ENCODE measurements at places on chromosomes 11 and 22. TPM values are rescaled to one million over a fixed set of nuclear protein-coding genes. Genes with fewer than 3 reads are reported as not detected.

- no peaks in the 10 kb centered on the region for H3K27me3 ChIP-seq
- H3K4me1 ChIP-seq, result peaks cover 8% of the 10 kb centered on the region
- DNase-seq, result no peak
- no peak overlapping the region for H3K4me3 ChIP-seq
These were observed 248.5 kb downstream of the ETS1 start for GRCh38 chr11:128338811-128339210.

- H3K4me3 ChIP-seq, result no peak overlapping the region
- no peak overlapping the region for H3K27ac ChIP-seq
- H3K36me3 ChIP-seq, result no peaks in the 10 kb centered on the region
- peaks cover 24% of the 10 kb centered on the region for H3K4me1 ChIP-seq
- peak; percentile 84 for DNase-seq
These were observed 59.6 kb downstream of the LRRC32 start for GRCh38 chr11:76610871-76611475.

GRCh38 chr11:59616396-59616982 is 915 bp upstream of the OSBP start:
- peaks cover 38% of the 10 kb centered on the region for H3K4me1 ChIP-seq
- DNase-seq, result no peak
- H3K27ac ChIP-seq, result peak overlapping the region; percentile 84
- H3K36me3 ChIP-seq, result peaks cover 5% of the 10 kb centered on the region

- no peaks in the 10 kb centered on the region for H3K27me3 ChIP-seq
- H3K36me3 ChIP-seq, result no peaks in the 10 kb centered on the region
- DNase-seq, result no peak
- no peak overlapping the region for H3K4me3 ChIP-seq
These were observed 385.1 kb downstream of the BUD13 start for GRCh38 chr11:116387641-116388040.

- H3K4me1 ChIP-seq, result no peaks in the 10 kb centered on the region
- no peak overlapping the region for H3K27ac ChIP-seq
- H3K4me3 ChIP-seq, result no peak overlapping the region
- peak; percentile 35 for DNase-seq
- no peaks in the 10 kb centered on the region for H3K36me3 ChIP-seq
These were observed 58.1 kb downstream of the CACNA1I start for GRCh38 chr22:39628563-39629080.

DNA sequence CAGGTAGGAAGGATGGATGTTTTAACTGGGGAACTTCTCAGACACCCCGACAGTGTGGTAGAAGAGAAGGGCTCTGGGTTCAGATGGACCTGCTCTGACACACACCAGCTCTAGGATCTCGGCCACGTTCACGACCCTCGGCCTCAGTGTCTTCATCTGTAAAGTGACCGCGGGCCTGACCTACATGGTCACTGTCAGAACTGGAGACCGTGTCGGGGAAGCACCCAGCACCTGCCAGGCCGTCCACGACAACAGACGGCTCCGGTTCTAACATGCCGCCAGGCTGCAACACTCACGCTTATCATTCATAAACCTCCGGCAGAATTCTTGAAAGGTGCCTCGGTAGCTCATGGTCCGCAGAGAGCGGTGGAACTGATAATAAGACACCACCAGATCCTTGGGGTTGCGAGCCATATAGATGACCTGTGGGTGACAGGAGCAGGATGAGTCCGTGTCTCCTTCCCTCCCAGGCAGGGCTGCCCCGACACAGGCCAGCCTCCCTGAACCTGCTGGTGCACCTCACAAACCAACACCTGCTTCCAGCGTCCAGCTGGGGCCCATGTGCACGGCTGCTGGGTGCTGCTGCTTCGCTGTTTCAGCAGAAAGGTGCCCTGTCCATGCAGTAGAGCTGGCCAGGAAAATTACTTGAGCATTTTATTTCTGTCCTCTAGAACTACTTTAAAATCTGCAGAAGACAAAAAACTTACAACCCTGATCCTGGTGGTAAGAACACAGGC is 23.6 kb downstream of the SULT4A1 start:
- H3K27ac ChIP-seq, result no peak overlapping the region
- H3K4me1 ChIP-seq, result no peaks in the 10 kb centered on the region
- no peaks in the 10 kb centered on the region for H3K27me3 ChIP-seq
- no peaks in the 10 kb centered on the region for H3K36me3 ChIP-seq
- DNase-seq, result peak; percentile 55
- no peak overlapping the region for H3K4me3 ChIP-seq

GRCh38 chr11:64960719-64961118 is 11.2 kb downstream of the MAJIN start:
- H3K4me1 ChIP-seq, result no peaks in the 10 kb centered on the region
- no peaks in the 10 kb centered on the region for H3K36me3 ChIP-seq
- no peak for DNase-seq
- no peak overlapping the region for H3K27ac ChIP-seq
- H3K4me3 ChIP-seq, result no peak overlapping the region

Gene CEP126
- total RNA-seq, result 4.1 TPM

Gene CD6
- not detected for total RNA-seq

Gene GGTLC3
- total RNA-seq, result not detected

Gene SLC6A5
- not detected for total RNA-seq

Gene BATF2
- 0.29 TPM for total RNA-seq

Gene NOL12
- 9.0 TPM for total RNA-seq
